ENCODE measurements at places on chromosomes 12 and 14.

GRCh38 chr12:67070307-67070600 lies 198.9 kb upstream of the CAND1 start:
- DNase-seq = no peak

GRCh38 chr12:19938031-19938430 lies 430.3 kb upstream of the PDE3A start:
- no peak for DNase-seq

GRCh38 chr12:108807996-108808769 lies 49.2 kb downstream of the SSH1 start:
- no peak for DNase-seq

GRCh38 chr12:110102255-110102654 lies 21.9 kb upstream of the IFT81 start:
- DNase-seq = peak; percentile 8

DNA sequence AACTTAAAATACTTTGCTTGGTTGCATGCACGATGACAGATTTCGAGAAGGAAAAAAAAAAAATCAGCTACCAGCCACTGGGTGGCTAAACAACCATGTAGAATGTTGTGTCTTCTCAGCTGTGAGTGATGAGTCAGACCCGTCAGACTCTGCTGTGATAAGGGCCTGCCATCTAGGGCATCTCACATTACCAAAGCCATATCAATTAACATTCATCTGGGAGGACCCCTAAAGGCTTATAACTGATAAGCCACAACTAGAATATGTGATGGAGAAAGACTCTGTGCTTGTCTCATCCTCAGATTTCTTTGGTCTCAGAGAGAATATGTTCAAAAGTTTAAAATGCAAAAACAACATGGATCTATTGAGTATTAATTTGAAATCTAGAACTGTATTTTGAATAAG lies 111.5 kb downstream of the PAX9 start:
- DNase-seq = no peak

GRCh38 chr14:76908834-76909233 lies 82.6 kb downstream of the LRRC74A start:
- peak; percentile 83 for DNase-seq

GRCh38 chr12:32522331-32523221 lies 123.2 kb downstream of the FGD4 start:
- no peak for DNase-seq

DNA sequence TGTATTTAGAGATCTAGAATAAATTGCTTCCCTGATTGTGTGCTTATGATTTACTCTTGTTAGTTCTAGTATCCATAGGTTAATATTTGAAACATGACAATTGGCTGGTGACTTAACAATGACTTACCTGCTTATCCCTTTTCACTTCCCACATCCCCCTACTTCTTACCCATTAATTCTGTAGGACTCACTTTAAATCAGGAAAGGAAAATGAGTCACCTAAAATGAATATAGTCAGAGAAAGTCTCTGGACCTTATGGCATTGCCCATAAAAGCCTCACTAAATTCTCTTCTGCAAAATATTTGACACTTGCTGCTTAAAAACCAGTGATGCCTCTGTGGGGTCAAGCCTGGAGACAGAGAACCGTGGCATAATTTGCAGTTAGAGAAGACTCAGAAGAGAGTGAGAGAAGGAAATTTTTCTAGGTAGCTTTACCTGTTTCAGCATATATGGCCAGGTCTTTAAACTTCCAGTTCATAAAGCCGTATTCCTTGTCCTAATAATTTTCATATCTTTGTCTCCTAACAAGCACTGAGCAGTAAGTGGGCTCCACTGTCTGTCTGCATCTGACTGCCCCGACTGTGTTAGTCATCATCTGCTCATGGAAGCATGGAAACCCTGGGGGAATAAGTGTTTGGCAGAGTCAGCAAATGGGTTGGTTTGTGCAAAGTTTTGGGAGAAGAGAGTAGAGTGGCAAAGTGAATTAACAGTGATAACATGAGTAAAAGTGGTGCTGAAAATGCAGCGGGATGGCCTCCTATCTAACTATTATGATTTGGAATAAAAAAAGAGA lies 294.4 kb downstream of the AKAP6 start:
- no peak for DNase-seq

DNA sequence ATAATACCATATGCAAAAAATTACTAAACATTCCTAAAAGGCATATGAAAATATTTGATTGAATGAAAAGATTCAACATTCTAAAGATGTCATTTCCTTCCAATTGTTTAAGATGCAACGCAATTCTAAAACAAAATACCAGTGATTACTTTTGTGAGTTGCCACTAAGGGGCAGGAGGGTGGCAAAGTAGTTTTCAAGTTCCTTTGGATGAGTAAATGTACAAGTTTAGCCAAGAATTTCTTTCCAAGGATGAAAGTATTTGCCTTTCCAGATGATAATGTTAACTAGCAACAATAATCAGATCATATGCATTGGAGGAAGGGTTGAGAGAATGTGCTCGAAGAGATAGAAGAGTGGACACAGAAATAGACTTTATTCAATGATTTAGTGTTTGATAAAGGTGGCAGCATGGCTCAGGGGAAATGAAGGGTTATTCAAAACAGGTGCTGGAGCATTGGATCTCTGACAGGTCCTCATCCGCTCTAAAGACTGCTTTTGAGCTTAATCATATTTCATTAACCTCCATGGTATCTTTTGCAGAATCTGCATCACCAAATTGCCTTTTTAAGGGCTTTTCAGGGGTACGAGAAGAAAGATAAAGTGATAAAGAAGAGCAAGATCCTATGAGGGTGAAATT lies 678.5 kb upstream of the TBX3 start:
- DNase-seq = no peak

GRCh38 chr12:52741375-52742195 lies 35.6 kb downstream of the KRT76 start:
- peak; percentile 39 for DNase-seq

- DNase-seq = no peak
Measured at GRCh38 chr14:104576232-104576969, 3.2 kb upstream of the C14orf180 start.

- peak; percentile 55 for DNase-seq
Measured at GRCh38 chr14:68820536-68820935, 27.7 kb upstream of the ZFP36L1 start.

Measured in CD4-positive, alpha-beta T cell (primary cell).